ENCODE measurements at places on chromosomes 3 and 15.

DNA sequence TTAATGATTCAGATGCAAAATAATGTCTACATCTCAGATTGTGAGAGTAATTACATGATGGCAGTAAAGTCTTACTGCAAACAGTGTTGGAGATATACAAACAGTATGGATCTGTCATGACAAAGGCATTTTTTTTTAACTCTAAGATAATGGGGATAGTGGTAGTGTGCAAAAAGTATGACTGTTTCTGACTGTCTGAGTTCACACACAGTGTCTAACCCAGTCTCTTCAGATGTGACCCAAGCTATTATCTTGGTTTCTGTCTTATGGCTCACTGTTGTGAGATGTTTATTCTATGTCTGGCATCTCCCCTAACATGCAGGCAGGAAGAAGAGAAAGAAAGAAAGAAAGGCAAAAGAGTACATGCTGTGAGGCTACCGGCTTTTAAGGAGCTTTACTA, 17.0 kb downstream of the RPL39L start:
- no peak for DNase-seq

- no peak for DNase-seq
Observed at GRCh38 chr3:187678726-187679268, 8.6 kb upstream of the SST start.

DNA sequence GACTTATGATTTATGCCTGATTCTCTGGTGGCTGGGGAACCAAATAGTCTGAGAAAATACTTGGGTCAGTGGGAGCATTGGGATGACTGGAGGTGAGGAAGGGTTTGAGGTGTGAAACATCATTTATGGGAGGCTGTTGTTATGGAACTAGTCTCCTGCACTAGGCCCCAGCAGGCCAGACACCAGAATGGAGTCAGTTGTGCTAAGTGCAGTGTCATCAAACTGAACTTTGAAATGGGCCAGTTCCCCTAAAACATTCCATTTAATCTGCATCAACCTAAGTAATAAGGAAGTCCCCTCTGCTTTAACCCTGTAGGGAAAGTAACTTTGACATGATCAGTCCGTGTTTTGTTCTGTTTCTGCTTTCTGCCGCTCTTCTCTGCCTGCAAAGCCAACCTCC, 44.9 kb upstream of the KLHL25 start:
- DNase-seq: no peak

GRCh38 chr15:36117296-36117787, 462.1 kb upstream of the CDIN1 start:
- no peak for DNase-seq

DNA sequence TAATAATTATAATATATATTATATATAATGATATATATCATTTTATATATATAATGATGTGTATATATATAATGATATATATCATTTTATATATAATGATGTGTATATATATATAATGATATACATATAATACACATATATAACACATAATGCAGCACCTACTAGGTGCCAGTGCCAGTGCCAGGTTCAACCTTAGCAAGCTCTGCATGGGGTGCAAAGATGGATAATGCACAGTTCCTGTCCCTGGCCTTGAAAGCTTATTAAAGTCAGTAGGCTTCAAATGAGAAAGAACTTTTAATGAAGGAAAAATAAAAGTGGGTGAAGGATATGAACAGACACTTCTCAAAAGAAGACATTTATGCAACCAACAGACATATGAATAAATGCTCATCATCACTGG, 192.7 kb upstream of the SLC2A2 start:
- no peak for DNase-seq

DNA sequence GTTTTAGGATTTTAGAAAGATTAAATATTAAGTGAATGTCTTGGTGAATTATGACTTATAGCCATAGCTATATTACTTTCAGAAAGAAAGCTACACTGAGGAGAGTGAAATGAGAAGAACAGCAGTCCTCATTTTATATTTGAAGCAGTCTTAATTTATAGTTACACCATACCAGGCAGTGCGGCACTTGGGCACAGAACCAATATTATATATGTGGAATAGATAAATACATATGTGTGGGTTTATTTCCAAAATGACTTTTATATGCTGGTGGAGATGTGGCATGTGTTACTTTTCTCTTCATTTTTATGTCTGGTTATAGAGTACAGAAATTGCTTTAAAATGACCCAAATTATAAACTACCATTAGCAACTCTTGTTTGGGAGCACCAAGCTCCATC, 759.5 kb downstream of the GRM7 start:
- no peak for DNase-seq

GRCh38 chr3:196688349-196688748, 23.7 kb downstream of the CEP19 start:
- DNase-seq: no peak

DNA sequence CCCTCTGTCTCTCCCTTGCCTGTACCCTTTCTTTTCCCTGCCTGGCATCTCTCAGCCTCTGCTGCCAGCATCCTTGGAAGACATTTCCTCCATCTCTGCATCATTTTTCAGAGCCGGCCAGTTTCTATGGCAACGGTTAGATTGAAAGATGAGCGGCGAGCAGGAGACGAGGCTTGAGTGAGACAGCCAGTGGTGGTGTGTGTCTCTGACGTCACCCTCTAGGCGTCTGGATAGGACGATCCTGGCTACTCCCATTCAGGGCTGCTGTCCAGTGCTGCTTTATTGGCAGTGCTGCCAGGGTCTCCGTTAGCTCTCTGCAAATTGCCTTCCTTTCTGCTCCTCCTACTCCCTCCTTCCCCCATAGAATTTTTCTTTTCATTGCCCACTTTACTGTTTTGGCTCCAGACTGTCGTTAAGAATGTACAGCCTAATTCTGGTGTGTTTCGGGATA, 57.9 kb downstream of the TRAK1 start:
- no peak for DNase-seq

- no peak for DNase-seq
Observed at GRCh38 chr3:51110586-51110985, 274.5 kb upstream of the MANF start.

DNA sequence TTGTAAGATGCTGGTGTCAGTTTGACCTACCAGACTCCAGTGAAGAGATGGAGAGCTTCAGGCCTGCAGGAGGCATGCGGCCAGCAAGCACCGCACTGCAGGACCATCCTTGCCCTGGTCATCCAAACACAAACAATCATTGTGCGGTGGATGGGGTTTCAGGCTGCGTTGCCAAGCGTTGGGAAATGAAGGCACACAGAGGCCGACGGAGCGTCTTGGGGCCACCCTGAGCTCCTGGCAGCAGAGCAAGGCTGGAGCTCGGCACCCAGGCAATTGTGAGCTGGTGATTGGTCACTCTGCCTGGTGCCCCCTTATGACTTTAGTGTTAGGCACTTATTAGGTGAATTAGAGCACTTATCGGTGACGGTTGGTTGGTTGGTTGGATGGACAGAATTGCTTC, 222.6 kb upstream of the RGMA start:
- DNase-seq: no peak

GRCh38 chr3:10338591-10339353, 17.9 kb upstream of the SEC13 start:
- no peak for DNase-seq

DNA sequence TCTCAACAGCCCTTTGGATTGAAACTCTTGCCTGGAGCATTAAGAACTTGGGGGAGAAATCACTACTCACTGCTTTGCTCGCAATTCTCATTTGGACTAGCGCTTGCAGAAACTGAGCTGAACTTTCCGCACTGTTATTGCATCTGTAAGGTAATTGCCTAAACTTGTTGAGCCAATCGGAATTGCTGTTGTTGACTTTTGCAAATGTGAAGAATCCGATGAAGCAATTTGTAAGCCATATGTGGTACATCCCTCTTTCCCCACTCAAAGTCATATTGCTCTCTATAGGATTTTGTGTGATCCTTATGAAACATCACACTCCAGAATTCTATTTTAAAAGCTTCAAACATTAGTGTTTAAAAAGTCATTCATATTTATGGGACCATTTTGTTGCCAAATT, 191.7 kb upstream of the GBE1 start:
- DNase-seq: no peak

DNA sequence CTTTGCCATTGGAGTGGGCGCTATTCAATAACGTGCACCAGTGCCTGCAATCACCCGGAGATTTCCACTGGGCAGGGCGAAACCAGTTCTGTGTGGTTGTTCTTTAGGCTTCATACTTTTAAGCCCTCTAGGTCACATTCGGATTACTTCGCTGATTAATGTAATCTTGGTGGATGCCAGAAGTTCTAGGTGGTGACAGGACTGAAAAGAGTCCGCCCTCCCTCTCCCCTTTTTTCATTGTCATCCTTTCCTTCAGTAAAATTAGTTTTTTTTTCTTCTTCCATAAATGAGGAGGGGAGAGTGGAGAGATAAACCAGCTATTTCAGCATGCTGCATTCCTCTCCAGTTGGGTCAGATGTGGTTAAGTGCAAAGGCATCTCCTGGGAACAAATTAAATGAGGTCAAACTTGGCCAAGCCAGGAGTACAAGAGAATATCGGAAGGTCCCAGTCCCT, 2.3 kb upstream of the SLC2A2 start:
- DNase-seq: no peak

- DNase-seq: no peak
Observed at GRCh38 chr3:138033202-138033691, 23.3 kb downstream of the CLDN18 start.

Data from effector CD8-positive, alpha-beta T cell (primary cell).